T-cell (primary cell): ENCODE measurements at places on chromosomes 11 and 22. TPM values are rescaled to one million over a fixed set of nuclear protein-coding genes. Genes with fewer than 3 reads are reported as not detected.

GRCh38 chr22:50696799-50697561, 24.4 kb downstream of the SHANK3 start:
- DNase-seq, result no peak

DNA sequence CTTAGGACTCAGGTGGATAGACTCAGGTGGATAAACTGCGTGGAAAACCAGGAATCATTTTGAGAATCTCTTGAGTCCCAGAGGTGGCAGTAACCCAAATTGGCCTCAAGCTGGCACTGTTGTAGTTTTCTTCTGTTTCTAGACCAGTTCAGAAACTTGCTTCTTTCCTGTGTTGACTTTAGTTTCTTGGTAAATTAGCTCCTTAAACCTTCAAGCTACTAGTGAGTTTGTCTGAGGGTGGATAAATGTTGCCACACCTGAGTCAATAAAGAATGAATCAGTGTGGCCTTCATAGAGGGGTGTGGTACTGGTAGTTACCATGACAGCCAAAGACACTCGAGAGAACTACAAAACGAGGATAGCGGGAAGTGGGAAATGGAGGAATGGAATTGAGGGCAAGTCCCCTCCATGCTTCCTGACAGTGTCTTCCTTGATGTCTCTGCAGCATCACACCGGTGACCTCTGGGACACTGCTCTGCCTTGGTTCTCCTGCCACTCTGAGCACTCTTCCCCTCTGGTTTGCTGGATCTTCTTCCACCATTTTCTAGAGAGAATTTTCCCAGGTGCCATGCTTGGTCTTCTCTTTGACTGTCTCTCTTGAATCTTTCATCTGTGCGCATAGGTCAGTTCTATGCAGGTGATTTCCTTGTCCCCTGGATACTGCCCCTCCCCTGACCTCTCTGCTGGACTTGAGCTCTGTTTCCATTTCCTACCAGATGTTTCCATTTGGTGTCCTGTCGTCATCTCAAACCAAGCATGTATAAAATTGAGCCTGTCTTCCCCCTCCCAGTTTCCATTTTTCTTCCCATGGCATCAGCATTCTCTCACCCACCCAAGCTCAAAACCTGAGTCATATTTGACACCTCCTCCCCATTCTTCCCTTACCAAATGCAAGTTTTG, 7.2 kb downstream of the POLD4 start:
- DNase-seq, result no peak

P2RX3 gene
- total RNA-seq, result not detected

DNA sequence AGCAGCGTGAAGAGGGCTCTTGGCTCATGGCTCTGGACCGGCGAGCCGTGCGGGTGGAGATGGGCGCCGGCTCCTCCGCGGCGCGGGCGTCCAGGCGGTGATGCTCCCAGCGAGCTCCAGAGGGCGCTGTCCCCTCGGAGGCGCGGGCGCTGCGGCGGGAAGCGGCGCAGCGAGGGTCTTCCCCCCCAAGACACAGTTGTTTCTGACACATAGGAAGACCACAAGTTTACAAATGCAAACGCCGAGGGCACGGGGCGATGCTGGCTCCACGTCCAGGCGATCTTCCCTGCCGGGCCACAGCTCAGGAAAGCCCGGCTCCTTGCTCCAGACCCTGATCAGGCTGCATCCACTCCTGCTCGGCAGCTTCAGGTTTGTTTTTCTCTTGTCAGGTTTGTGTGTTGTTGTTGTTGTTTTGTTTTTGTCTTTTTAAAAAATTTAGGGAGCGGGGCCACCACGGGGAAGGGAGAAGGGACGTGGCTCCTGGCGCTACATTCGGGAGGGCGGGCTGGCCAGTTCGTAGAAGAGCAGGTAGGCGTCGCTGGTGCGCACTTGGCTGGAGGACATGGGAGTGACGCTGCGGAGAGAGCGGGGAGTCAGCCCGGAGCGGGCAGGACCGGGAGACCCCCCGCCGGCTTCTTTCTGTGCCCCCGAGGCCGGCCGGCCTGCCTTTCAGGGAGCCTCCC, 10.0 kb upstream of the MFRP start:
- DNase-seq, result peak; percentile 60

DNA sequence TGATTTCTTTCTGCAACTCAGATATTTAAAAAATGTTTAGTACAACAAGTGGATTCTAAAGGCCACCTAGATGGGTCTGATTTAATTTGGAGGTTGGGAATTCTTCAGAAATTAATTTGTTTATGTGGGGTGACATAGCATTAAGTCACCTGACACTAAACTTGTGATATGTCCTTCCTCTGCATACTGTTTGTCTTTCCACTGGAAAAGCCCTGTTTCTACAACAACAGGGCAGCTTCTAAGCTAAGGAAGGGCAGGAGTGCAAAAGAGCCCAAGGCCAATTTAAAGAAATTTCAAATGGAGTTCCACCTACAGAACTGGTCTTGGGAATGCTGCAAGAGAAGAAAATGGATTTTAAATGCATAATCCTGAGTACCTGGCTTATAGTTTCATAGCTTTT, 319.2 kb downstream of the SOX6 start:
- no peak for DNase-seq

CELSR1 gene
- total RNA-seq, result 1.6 TPM

TSGA10IP gene
- total RNA-seq, result not detected

- no peak for DNase-seq
Observed at GRCh38 chr11:78228467-78228866, 39.7 kb downstream of the USP35 start.

GRCh38 chr22:43639228-43639948, 172.7 kb downstream of the EFCAB6 start:
- no peak for DNase-seq

GRCh38 chr22:19495562-19496323, 16.0 kb downstream of the CDC45 start:
- DNase-seq, result no peak

DNA sequence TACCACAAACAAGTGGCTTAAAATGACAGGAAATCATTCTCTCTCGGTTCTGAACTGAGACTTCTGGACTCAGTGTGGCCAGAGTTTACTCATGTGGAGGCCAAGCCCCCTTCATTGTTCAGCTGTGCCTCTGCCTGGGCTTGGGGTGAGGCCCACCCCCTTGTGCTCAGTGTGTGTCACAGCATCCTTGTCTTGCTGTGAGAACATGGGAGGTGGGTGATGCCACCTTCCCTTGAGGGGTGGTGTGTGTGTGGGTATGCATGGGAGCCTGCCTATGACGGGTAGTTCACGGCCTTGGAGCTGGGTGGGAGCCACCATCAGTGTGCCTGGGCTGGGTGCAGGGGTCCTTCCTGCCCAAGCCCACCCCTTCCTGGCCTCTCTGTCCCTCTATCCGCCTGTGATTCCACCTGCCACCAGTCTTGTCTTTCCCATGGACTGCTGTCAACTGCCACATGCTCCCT, 101.7 kb downstream of the MORC2 start:
- DNase-seq, result no peak
